ENCODE measurements at places on chromosomes 1 and 21. TPM values are rescaled to one million over a fixed set of nuclear protein-coding genes. Genes with fewer than 3 reads are reported as not detected.

BATF3 gene
- total RNA-seq = 18.4 TPM

PSRC1 gene
- 26.6 TPM for total RNA-seq

THEM5 gene
- not detected for total RNA-seq

IVL gene
- not detected for total RNA-seq

Measured in A549 treated with RU486 at 1 μM for 4 hours (cell line).